ENCODE measurements at places on chromosomes 12 and 14.
A peak's percentile ranks its signal among the peaks of the same experiment; 100 is the strongest.

GRCh38 chr12:509500-509899, 49.8 kb downstream of the B4GALNT3 start:
- DNase-seq, result no peak

DNA sequence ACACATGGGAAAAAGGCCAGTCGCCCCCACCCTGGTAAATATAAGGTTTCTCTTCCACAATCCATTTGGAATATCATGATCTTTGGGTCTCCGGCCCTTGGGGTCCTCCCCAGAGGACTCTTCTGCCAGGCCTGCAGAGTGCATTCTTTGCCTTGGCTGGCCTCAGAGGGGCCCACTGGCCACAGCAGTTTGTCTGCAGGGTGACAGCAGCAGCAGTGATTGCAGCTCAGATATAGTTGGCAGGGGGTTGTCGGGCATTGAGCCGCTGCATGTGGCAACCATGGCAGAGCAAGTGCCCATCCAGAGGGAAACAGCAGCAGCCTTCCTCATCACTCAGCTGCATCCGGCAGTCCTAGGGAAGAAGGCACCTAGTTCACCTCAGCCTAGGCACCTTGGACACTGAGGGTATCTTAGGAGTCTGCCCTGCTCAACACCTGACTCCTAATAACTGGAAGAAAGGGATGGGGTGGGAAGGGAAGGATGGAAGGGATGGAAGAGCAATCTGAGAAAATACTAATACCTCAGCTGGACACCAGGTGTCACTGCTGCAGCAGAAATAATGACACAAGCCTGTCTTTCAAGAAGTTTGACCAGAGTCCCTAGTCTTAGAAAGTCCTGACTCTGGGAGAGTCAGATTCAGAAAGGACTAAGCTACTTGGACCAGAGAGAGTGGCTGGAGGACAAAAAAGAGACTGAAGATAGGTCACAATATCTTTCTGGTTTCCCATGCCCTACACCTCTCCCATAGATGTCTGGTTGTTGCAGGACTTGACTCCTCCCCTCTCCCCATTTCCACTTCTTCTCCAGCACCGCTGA, 8.9 kb downstream of the AJUBA start:
- DNase-seq, result no peak

GRCh38 chr12:123602651-123603195, 824 bp downstream of the DDX55 start:
- DNase-seq, result no peak

DNA sequence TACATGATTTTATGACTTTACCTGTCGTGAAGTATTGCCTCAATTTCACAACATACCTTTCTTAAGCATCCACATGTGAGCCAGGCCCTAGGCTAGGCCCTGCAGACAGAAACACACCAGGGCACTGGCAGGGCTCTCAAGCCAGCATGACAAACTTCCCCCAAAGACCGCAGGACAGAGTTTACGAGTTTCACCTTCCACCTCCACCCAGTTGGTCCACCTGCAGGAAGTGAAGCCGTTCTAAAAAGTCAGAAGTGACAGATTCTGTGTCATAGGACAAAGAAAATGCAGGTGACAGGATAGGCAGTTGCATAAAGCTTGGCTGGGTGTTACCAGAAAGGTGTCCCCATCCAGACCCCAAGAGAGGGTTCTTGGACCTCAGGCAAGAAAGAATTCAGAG, 382.3 kb downstream of the PCNX1 start:
- DNase-seq, result no peak

DNA sequence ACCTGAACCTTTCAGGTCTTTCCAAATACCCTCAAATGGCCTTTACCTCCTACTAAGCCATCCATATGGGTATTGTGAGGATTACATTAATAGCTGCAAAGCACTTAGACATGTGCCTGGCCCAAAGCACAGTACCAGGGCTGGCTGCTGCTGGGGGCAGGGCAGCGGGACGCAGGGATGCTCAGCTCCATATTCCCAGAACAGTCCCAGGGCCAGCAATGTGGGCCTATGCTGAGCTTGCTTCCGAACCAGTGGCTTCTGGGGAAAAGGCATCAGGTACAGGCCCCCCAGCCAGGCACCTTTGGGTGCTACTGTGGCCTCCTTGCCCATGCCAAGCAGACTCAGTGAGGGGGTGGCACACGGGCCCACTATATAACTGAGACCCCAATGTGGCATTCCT, 10.4 kb downstream of the ACTN1 start:
- no peak for DNase-seq

DNA sequence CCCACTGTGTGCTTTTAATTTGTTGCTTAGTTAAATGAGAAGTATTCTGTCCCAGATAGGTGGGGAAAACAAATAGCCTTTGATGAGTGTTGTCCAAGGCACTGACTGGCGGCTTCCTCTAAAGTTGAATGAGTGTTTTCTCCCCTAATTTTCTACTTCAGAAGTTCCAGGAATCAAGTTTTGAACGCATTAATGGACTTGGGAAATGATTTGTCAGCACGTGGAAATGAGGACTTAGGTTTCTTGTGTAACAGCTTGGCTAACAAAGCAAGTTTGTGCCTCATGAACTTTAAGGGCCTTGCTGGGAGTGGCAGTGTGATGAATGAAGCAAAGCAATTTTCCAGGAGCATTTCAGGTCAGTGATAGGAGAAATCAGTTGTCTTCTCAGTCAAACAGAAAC, 56.9 kb downstream of the LIN52 start:
- DNase-seq, result no peak

DNA sequence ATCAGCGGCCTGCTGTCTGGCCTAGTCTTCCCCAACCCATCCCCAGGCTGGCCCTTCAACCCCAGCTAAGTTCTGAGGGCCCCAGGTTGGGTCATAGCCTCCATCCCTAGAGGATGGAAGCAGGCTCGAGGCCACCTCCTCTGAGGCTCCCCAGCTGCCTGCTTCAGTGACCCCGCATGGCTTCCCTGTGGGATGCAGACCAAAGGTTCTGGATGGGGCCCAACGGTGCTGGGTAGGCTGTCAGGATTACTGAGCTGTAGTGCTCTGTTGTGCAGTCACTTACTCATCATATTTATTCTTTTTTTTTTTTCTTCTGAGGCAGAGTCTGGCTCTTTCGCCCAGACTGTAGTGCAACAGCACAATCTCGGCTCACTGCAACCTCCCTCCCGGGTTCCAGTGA, 92.0 kb downstream of the IRF2BPL start:
- DNase-seq, result no peak

GRCh38 chr12:82801951-82802610, 115.4 kb downstream of the TMTC2 start:
- no peak for DNase-seq

GRCh38 chr14:30608533-30609006, 13.5 kb upstream of the SCFD1 start:
- no peak for DNase-seq

- DNase-seq, result peak; percentile 3
Observed at GRCh38 chr14:72291908-72292688, 359.9 kb downstream of the RGS6 start.

- DNase-seq, result no peak
Observed at GRCh38 chr12:3995306-3995705, 122.1 kb upstream of the PARP11 start.

- no peak for DNase-seq
Observed at GRCh38 chr12:71440763-71441748, 1.5 kb downstream of the LGR5 start.

- DNase-seq, result peak; percentile 86
Observed at GRCh38 chr12:124939421-124940142, 25.1 kb upstream of the UBC start.

GRCh38 chr14:35730871-35731270, 78.2 kb downstream of the RALGAPA1 start:
- DNase-seq, result no peak

- DNase-seq, result no peak
Observed at GRCh38 chr12:124254126-124254525, 40.8 kb upstream of the RFLNA start.

DNA sequence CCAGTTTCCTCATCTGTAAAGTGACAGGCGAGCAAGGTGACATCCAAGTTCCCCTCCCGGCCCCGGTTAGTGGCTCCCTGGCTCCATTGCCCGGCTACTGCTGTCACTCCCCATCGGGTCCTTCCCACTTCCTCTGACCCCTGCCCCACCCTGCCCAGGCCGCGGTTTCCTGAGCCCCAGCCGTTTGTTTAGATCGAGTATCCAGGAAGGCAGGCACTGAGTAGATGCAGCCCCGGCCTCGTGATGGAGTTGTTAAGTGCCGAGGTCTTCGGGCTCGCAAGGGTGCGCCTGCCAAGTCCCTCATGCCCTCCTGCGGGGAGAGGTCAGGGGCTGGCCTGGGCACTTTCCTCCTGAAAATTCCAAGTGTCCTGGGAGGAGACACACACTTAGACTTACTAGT, 55.4 kb downstream of the TEAD4 start:
- DNase-seq, result no peak

- DNase-seq, result no peak
Observed at GRCh38 chr14:97523936-97524335, 726.8 kb downstream of the VRK1 start.

GRCh38 chr12:111368291-111368787, 556 bp downstream of the PHETA1 start:
- no peak for DNase-seq

- peak; percentile 40 for DNase-seq
Observed at GRCh38 chr14:92922883-92923743, at the start of gene CHGA. TSS of gene CHGA (plus strand) at chr14:92923150. CDS start at chr14:92923360, 210 bp downstream.

- no peak for DNase-seq
Observed at GRCh38 chr12:42987216-42987650, 397.7 kb upstream of the PRICKLE1 start.

DNA sequence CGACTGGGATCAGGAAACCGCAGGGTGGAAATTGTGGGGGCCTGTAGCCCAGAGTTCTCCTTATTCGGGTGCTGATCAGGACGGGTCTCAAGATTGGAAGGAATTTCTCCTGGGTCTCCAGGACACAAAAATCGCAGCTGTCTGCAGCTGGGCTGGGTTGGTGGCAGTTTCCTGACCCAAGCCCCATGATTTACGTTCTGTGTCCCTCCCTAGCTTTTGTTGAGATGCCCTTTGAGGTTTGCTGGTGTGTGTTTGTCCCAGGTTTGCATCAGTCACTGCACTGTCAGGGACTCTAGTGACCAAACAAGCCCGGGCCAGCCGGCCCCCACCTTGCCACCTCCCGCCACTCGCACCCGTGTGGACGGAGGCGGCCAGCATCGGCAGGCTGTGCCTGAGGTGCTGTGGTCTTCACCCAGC, 89.5 kb downstream of the FBXL14 start:
- DNase-seq, result no peak

DNA sequence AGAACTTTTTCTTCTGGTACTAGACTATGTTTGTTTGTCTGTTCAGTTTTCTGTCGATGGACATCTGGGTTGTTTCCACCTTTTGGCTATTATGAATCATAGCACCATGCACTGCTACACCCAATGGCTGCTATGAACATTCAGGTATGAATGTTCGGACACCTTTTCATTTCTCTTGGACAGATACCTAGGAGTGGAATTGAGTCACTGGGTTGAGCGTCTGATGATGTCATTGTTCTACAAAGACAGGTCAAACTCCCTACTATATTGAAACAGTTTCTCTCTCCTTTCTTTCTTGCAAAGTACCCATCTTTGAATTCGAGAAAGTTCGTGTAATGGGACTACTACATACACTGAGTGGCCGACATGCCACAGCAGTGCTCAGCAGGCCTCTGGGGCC, 44.7 kb downstream of the KCTD10 start:
- no peak for DNase-seq

- no peak for DNase-seq
Observed at GRCh38 chr14:89164168-89165073, 252.6 kb downstream of the FOXN3 start.

- DNase-seq, result no peak
Observed at GRCh38 chr12:82510386-82510785, 152.1 kb downstream of the METTL25 start.

DNA sequence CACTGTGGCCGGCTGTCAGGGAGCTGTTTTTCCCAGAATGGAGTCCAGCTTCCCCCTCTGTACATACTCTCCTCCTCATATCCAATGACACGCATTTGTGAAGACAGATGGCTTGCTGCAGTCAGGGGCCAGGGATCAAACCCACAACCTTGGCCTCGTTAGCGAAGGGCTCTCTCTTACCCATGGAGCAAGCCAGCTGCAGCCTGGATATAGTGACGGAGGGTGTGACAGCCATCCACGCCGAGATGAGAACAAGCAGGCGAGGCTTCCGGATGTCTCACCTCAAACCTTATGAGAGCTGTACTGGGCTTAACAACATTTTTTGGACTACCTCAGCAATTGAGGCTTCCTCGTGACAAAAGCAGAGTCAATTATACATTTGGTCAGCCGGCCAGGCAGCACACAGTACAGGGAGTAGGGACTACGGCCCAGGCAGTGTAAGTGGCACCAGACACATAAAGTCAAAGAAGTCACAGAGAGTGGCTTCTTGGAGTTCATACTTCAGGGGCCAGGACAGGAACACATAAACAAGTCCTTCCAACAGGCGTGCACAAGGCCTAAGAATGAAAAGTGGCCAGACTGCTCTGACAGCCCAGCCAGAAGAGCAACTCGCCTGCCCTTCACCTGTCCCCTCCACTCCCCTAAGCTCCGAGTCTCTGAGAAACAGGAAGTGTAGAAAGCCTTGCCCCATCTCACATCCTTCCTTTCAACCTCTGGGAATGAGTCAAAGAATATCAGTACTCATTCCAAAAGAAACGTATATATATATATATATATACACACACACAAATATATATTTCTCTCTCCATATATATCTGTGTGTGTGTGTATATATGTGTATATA, 115.1 kb downstream of the TTC7B start:
- DNase-seq, result no peak

Data from stimulated activated CD4-positive, alpha-beta T cell treated with anti-CD3 and anti-CD28 coated beads, TNF-alpha, amount 100 ng/mL, for 48 hours (primary cell).